ENCODE measurements at places on chromosomes 3 and 15.

GRCh38 chr15:98505611-98506031 lies 142.7 kb upstream of the IGF1R start:
- no peak for DNase-seq

GRCh38 chr15:92104072-92104471 lies 250.6 kb downstream of the SLCO3A1 start:
- DNase-seq = no peak

GRCh38 chr15:80932513-80932815 lies 57.2 kb downstream of the MESD start:
- peak; percentile 12 for DNase-seq

DNA sequence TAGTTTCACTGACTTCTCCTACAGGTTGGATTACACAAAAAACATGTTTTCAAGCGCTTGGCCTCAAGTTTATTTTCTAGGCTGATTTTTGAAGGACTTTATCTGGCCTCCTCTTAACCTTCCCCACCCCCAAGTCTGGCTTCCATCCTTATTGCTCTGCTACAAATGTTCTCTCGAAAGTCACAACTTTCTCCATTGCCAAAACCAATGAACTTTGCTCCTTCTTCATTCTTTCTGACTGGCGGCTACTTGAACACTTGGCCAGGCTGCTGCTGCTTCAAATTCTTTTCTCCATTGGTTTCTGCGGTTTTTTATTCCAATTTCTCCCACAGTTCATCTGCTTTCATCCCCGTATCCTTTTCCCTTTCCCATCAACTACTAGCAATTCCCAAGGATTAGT lies 106.6 kb downstream of the TOP2B start:
- DNase-seq = no peak
